Endothelial cell (in vitro differentiated cells): ENCODE measurements at places on chromosomes 13 and 19. TPM values are rescaled to one million over a fixed set of nuclear protein-coding genes. Genes with fewer than 3 reads are reported as not detected.

GRCh38 chr13:81012031-81012430 lies 671.1 kb upstream of the SPRY2 start:
- H3K27ac ChIP-seq = no peak overlapping the region
- no peak overlapping the region for H3K4me3 ChIP-seq
- no peak for DNase-seq
- no peaks in the 10 kb centered on the region for H3K36me3 ChIP-seq
- no peaks in the 10 kb centered on the region for H3K4me1 ChIP-seq
- H3K27me3 ChIP-seq = no peaks in the 10 kb centered on the region

Gene FBXO17
- 16.0 TPM for total RNA-seq

Gene GDF15
- 1.3 TPM for total RNA-seq

Gene AP1M2
- 7.5 TPM for total RNA-seq

Gene KIR3DL1
- total RNA-seq = not detected

Gene ZNF441
- 0.05 TPM for total RNA-seq

DNA sequence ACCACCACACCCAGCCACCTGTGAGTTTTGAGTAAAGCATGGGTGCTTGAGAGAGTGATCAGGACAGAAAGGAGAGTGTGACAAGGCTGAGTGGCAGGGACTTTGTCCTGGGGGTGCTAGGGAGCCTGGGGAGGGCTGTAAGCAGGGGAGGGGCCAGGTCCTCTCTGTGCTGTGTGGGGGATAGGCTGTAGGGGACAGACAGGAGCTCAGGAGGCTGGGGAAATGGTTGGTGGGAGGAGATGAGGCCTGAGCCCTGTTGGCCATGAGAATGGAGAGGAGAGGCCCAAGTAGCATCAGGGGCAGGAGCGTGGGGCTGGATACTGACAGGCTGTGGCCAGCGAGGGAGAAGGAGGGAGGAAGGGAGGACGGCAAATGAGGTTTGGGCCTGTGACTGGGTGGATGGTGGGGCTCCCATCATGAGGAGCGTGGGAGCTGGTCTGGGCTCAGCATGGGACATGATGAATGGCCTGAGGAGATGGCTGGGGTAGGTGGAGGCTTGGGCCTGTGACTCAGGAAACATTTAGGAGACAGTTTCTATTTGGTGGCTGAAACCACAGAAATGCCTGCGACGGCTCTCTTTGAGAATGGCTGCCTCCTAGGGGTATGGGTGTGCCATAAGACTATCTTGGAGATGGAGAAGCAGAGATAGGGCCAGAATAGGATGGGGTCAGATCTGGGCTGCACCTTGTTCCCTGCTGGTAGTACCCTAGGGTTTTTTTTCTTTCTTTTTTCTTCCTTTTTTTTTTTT lies 25.0 kb downstream of the GRIN2D start:
- no peak overlapping the region for H3K4me3 ChIP-seq
- H3K4me1 ChIP-seq = peaks cover 4% of the 10 kb centered on the region
- no peak for DNase-seq
- H3K27me3 ChIP-seq = peaks cover 6% of the 10 kb centered on the region
- H3K27ac ChIP-seq = peak overlapping the region; percentile 53
- H3K36me3 ChIP-seq = peaks cover 5% of the 10 kb centered on the region
